ENCODE measurements at places on chromosomes 3 and 15. TPM values are rescaled to one million over a fixed set of nuclear protein-coding genes. Genes with fewer than 3 reads are reported as not detected.

DNA sequence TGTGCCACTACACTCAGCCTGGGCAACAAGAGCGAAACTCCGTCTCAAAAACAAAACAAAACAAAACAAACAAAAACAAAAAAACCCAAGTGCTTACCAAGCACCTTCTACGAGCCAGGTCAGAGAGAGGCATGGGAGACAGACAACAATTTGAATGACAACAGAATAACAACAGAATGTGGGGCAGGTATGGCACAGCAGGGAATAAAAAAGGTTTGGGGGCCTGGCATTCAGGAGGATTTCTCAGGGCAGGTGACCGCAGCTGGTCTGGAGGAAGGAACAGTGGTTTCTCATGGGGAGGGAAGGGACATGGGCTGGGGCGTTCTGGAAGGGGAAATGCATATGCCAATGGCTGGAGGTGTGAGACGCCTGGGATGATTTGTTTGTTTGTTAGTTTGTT is 22.5 kb upstream of the PARL start:
- no peak for DNase-seq

GRCh38 chr3:69838217-69838616 is 99.0 kb downstream of the MITF start:
- DNase-seq = no peak

DNA sequence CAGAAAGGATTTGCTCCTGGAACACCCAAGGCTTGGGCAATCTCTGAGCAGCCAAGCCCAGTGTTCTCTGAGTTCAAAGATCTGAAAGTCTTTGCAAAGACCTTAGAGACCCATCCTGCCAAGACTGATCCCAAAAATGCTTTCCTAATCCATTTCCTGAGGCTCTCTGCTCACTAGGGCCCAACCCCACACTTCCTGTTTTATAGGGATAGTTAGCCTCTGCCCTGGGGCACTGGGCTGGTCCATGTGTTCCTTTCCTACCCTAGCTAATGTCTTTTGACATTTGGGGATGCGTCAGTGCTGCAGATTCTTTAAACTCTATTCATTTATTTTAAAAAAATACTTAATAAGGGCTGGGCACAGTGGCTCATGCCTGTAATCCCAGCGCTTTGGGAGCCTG is 372.7 kb downstream of the ROBO2 start:
- DNase-seq = no peak

- no peak for DNase-seq
Measured at GRCh38 chr3:114405202-114405990, 111.6 kb downstream of the TIGIT start.

Gene PROS1
- total RNA-seq = 49.5 TPM

GRCh38 chr3:103372031-103372430 is 937.2 kb downstream of the ZPLD1 start:
- DNase-seq = no peak

DNA sequence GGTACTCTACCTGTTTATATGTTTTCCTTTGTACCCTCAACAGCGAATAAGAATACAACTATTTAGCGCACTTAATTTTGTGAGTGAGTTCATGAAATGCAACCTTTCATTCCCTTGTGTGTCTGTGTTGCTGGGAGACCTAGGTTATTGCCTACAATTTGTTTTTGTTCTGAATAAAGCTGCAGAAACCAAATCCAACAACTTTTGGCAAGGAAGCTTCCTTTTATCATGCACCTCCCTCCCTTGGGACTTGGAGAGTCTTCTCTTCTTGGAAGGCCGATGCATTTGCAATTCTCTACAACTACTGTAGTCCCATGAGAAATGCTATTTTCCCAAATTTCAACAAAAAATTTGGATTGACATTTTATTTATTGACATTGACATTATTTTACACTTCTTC is 1002.4 kb upstream of the CADM2 start:
- no peak for DNase-seq

Gene ST3GAL6
- 42.4 TPM for total RNA-seq
